ENCODE measurements at places on chromosomes 13 and 19. TPM values are rescaled to one million over a fixed set of nuclear protein-coding genes. Genes with fewer than 3 reads are reported as not detected.

The KLK2 gene
- not detected for total RNA-seq

GRCh38 chr13:46685006-46685730 lies 111.8 kb downstream of the ESD start:
- H3K27ac ChIP-seq = no peak overlapping the region
- peaks cover 23% of the 10 kb centered on the region for H3K4me1 ChIP-seq
- H3K4me3 ChIP-seq = no peak overlapping the region

DNA sequence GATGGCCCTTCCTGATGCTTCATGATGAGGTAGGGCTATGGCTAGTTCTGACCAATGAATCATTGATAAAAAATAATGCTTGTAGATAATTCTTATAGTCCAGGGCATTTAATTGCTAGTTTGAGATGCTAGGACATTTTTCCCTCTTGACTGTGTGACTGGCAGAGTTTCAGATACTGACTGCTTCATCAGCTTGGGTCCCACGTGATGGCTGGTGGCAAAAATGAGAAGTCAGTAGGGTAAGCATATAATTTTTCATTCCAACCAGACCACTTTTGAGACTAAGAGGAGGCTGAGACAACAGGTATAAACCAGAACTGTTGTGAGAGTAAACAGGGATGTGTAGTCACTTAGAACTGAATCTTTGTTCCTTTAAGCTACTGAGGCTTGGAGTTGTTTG lies 183.3 kb downstream of the HS6ST3 start:
- no peaks in the 10 kb centered on the region for H3K27me3 ChIP-seq
- H3K36me3 ChIP-seq = no peaks in the 10 kb centered on the region
- H3K4me3 ChIP-seq = no peak overlapping the region
- no peak overlapping the region for H3K27ac ChIP-seq

The MYO1F gene
- total RNA-seq = 23.4 TPM

GRCh38 chr19:54465426-54466109 lies 2.0 kb upstream of the LENG9 start:
- H3K4me1 ChIP-seq = peaks cover 17% of the 10 kb centered on the region
- no peaks in the 10 kb centered on the region for H3K27me3 ChIP-seq
- peaks cover 7% of the 10 kb centered on the region for H3K36me3 ChIP-seq
- no peak overlapping the region for H3K4me3 ChIP-seq
- H3K27ac ChIP-seq = no peak overlapping the region

DNA sequence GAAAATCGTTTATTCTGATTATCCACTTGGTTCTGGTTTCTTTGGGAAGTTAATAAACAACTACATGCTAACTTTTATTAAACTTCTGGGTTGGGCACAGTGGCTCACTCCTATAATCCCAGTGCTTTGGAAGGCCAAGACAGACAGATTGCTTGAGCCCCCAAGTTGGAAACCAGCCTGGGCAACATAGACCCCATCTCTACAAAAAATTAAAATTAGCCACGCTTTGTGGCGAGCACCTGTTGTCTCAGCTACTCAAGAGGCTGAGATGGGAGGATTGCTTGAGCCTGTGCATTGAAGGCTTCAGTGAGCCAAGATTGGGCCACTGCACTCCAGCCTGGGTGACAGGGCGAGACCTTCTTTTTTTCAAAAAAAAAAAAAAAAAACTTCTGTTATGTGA lies 21.7 kb downstream of the GPR180 start:
- H3K36me3 ChIP-seq = peaks cover 10% of the 10 kb centered on the region
- no peak for DNase-seq
- no peaks in the 10 kb centered on the region for H3K27me3 ChIP-seq
- no peak overlapping the region for H3K27ac ChIP-seq
- H3K4me3 ChIP-seq = no peak overlapping the region

The ZNF610 gene
- total RNA-seq = 9.4 TPM

The PTH2 gene
- total RNA-seq = not detected

- H3K27me3 ChIP-seq = no peaks in the 10 kb centered on the region
- DNase-seq = no peak
- no peaks in the 10 kb centered on the region for H3K4me1 ChIP-seq
- H3K36me3 ChIP-seq = peaks cover 10% of the 10 kb centered on the region
- no peak overlapping the region for H3K27ac ChIP-seq
Observed at GRCh38 chr13:111251646-111252445, 68.6 kb upstream of the TEX29 start.

The RAB3A gene
- 6.7 TPM for total RNA-seq
